Activated CD4-positive, alpha-beta T cell treated with anti-CD3 and anti-CD28 coated beads, Interleukin-2, amount 50 U/mL, for 4 hours (primary cell): ENCODE measurements at places on chromosomes 13 and 19.
A peak's percentile ranks its signal among the peaks of the same experiment; 100 is the strongest.

DNA sequence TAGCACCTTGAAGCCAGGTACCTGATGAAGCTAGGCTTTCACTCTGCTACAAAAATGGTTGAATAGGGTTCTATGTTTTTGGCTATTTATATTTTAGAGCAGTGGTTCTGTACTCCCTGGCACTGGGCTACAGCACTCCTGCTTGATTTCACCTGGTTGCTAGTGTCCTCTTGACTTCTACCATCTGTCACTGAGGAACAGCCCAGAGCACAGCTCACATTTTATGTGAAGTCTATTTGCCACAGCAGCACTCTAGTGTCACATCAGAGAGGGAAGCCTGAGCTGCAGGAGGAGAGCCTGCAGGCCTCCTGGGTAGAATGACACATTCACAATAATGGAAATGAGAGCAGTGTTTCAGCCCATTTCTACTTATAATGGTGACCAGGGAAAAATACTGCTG, 184.2 kb downstream of the ZNF486 start:
- DNase-seq, result no peak

DNA sequence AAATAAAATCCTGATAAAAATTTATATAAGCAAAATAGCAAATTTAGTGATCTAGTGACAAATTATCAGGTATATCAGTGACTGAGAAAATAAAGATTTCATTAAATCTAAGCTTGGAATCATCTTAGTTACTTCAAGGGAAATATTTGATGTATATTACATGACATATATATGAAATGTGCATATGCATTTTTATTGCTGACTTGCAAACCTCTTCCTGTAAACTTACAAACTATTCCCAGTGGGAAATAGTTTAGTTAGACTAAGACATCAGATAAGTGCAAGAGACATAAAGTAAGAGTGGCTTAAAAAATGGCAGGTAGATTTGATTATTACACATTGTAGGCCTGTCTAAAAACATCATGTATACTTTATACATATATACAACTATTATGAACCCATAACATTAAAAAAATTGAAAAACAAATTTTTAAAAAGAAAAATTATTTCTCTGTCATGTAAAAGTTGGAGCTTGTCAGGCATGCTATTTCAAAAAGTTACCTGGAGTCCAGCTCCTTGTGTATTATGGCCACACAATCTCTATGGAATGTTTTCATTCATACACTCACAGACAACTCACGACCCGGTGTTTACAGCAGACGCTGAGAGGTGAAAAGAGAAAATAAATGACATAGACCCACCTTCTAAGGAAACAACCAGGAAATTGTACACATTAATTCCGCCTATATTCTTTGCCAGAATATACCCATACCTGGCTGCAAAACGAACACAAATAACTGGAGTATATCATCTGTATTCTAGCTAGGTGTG, 724.5 kb downstream of the SLITRK6 start:
- no peak for DNase-seq

- DNase-seq, result no peak
Measured at GRCh38 chr13:44809190-44809589, 180.1 kb downstream of the NUFIP1 start.

- DNase-seq, result peak; percentile 22
Measured at GRCh38 chr19:41226053-41226873, 7.2 kb downstream of the AXL start.

GRCh38 chr13:91347996-91348905, 764 bp downstream of the MIR17HG start:
- peak; percentile 79 for DNase-seq

DNA sequence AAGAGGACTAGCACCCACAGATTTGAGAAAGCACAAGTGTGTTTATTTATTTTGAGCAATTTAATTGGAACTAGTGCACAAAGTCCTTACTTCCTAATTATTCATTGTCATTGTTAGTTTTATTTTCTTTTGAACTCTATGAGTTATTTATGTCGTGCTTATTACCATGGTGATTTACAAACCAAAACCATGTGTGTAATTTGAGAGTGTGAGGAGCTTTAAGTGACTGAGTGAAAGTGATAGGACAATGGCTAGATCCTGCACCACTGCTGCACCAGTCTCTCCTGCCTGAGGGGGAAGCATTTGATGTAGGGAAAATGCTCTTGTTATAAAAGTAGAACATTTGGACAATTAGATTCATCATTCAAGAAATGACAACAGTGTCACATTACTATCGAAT, 172.3 kb upstream of the KLF12 start:
- DNase-seq, result no peak

DNA sequence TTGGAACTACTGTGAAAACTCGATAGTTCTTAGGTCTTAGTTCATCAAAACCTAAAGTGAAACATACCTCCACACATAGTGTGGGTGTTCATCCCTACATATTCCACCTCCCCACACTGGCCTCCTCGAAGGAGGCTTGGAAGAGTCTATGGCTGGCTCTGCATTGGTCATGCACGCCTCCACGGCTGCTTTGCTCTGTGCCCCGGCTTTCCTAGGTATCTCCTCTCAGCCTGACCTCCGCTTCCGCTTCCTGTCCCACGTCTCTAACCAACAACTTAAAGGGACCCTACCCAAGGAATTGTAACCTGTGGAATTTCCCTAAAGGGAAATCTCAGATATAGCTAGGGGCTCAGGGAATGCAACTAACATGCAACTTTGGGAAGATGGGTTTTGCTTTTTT, 79.7 kb upstream of the MBNL2 start:
- no peak for DNase-seq

GRCh38 chr19:30406220-30407067, 34.3 kb downstream of the ZNF536 start:
- no peak for DNase-seq

- no peak for DNase-seq
Measured at GRCh38 chr19:48551437-48552302, at the start of gene SULT2B1. SULT2B1 (plus strand) TSS chr19:48552172; CDS start chr19:48552253, 81 bp downstream.

- no peak for DNase-seq
Measured at GRCh38 chr19:54477650-54478049, 4.6 kb upstream of the CDC42EP5 start.

GRCh38 chr13:40576369-40576768, 90.1 kb downstream of the FOXO1 start:
- no peak for DNase-seq

DNA sequence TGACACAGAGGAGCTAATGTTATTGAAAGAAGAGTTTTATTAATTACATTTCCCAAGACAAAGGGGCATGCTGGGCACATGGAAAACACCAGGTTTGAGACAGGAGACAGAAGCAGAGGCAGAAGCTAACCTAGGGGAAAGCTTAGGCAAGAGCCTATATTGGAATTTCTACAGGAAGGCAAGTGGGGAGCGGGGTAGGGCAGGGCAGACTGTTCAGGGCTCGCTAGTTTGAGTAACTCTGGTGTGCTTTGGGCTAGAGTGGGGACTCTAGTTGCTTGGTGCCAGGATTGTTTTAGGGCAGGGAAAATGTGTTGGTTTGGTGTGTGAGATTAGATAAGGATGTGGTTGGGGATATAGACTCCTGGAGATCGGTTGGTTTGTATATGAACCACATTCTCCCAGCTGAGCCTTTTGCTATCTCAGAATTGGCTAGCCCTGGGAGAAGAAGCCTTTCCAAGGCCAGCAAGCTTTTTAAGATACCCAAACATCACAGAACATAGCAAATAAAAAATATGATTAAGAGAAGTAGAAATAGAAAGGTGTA, 8.4 kb upstream of the UFM1 start:
- no peak for DNase-seq

GRCh38 chr13:99390601-99391000, 83.4 kb upstream of the GPR183 start:
- DNase-seq, result no peak

- DNase-seq, result no peak
Measured at GRCh38 chr13:85974608-85975366, 175.6 kb upstream of the SLITRK6 start.

DNA sequence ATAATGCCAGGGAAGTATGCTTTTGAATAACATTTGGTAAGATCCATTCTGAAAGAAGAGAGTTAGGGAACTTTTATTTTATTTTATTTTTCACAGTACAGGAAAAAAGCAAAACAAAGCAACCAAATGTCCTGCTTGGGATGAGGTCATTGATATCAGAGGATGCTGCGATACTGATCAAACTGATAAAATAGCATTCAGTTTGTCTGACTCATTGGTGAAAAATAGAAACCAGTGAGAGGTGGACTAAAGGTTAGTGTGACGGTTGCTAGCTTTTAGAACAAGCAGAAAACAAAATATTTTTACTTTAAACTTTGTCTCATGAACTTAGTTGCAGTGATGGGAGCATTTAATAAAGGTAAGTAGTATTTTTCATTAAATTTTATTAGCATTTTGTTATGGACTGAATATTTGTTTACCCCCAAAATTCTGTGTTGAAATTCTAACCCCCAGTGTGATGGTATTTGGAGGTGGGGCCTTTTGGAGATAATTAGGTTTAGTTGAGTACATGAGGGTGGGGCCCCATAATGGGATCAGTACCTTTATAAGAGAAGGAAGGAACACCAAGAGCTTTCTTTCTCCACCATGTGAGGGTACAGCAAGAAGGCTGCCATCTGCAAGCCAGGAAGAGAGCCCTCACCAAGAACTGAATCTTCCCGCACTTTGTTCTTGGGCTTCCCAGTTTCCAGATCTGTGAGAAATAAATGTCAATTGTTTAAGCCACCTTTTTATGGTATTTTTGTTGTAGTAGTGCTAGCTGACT, 37.3 kb downstream of the ITGBL1 start:
- DNase-seq, result no peak

DNA sequence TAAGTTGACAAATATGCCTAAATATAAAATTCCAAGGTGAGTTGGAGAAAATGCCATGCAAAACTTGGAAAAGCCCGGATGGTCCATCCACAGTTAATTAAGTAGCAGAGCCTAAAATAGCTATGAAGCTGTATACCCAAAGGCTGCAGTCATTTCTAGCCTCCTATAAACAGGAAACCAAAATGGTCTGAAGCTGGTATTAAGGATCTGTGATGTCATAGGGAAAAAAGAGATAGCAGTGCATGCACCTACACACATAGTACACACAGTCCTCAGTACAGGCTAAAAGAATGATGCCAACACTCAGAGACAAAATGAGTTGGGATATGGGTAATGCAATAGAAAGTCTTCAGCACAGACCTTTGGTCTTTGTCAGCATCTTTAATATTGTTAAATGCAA, 736.9 kb downstream of the EFNB2 start:
- DNase-seq, result no peak

DNA sequence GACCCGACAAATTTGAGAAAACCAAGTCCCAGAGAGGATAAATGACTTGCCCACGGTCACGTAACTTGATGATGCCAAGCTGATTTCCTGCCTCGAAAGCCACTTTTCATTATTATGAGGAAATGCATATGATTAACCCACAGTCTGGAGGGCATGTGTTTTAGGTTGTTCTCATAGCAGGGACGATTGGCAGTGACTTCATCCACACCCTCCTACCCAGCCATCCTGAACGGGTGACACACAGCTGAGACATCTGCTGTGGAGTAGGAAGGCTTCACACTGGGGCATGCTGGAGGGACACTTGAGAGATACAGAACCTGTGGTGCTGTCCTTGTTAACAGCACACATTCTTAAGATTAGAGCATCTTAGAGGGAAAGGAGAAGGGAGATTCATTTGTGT, 65.4 kb upstream of the WDFY2 start:
- peak; percentile 7 for DNase-seq
